Mesenteric fat pad (tissue), 1 donor: ENCODE measurements at places on chromosomes 2 and 18. TPM values are rescaled to one million over a fixed set of nuclear protein-coding genes. Genes with fewer than 3 reads are reported as not detected.

DNA sequence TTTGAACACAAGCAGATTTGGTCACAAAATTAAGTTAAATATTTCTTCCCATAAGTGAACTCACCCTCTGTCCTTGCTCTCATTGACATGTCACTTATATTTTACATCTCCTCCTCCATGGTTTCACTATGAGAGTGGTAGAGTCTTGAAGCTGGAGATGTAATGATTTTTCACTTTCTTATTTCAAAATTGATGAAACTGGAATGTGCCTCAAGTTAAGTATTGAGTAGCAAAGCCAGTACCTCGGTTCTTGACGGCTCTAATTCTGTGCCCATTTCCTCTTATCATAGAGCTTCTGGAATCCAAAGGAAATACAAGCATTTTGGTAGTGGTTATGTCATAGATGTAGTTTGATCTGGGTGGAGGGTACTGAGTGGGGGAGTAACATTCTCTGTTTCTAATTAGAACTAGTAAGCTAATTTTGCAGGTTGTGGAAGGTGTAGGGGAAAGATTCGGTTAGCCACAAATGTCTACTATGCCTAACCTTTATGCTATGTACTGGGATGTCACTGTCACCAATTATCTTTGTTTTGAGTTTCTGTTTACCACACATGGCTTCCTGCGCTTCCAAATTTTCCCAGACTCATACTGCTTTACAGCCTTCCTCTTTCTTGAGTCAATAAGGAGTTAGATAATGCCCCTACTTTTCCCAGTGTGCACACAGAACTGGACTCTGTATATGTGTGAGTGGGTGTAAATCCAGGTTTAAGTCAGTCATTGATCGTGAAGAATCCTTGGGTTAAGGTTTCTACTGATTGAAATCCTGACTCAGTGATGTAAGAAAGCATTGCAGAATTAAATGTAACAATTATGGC is 96.8 kb downstream of the DIS3L2 start:
- no peak for DNase-seq

- DNase-seq = no peak
Measured at GRCh38 chr18:48989304-48990303, 38.8 kb upstream of the SMAD7 start.

GRCh38 chr2:105411720-105412407 is 13.0 kb upstream of the FHL2 start:
- DNase-seq = no peak

GRCh38 chr2:196435189-196435588 is 204.3 kb upstream of the CCDC150 start:
- no peak for DNase-seq

GRCh38 chr2:119751706-119752105 is 8.0 kb upstream of the PTPN4 start:
- no peak for DNase-seq

DNA sequence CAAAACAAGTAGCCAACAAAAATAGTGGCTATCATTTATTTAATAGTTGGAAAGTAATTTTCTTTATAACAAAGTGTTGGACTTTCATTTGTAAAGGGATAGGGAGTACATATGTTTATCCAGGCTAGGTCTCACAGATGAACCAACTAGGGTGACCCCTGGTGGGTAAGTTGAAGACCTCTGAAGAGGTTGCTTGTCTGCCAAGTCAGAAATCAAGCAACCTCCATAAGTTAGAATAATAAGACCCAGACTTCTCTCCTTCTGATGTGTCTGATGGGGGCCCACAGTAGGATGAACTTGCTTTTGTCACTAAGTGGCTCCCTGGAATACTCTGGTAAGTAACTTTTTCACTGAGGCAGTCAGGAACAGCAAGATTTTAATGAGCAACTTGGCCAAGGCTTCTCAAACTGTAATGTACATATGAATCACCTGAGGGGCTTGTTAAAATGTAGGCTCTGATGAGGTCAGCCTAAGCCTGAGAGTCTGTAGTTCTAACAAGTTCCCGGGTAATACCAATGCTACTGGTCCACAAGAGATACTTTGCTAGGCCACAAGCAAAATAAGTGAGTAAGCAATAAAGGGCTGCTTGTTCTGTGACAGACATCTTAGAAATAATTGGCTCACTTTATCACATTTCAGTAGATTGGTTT is 319.6 kb downstream of the PIK3C3 start:
- no peak for DNase-seq

DNA sequence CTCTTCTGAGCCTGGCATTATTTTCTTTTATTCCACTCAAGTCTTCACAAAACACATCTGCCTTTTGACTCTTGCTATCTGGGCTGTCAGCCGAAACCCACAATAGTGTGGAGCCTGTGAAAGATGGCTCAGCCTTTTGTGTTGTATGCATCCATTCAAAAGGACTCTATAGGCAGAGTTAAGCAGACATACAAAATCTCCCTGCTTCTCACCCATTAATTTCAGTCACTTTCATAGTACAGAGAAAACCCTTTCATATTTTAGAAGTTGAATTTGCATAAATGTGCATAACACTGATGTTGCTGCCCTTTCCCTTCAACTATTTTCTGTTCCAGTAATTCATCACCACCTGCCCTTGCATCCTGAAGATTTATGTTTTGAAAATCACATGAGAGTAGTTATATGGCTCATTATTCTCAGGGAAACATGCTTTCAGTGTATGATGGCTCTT is 154.6 kb downstream of the EVA1A start:
- no peak for DNase-seq

DNA sequence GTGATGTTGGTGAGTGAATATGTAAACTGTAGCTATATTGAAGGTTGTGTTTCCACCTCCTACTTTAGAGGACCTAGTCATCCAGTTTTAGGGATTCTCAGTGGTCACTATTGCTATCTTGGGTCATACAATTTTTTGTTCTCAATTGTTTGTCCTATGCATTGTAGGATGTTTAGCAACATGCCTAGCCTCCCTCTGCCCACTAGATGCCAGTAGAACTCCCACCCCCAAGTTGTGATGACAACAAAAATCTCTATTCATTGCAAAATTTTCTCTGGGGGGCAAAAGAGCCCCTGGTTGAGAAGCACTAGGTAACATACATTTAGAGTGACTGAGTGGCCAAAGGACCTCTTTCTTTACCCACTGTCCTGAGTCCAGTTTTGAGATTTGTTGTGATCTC is 87.3 kb downstream of the LRRTM4 start:
- no peak for DNase-seq

- no peak for DNase-seq
Measured at GRCh38 chr2:146979746-146980145, 865.1 kb upstream of the ACVR2A start.

DNA sequence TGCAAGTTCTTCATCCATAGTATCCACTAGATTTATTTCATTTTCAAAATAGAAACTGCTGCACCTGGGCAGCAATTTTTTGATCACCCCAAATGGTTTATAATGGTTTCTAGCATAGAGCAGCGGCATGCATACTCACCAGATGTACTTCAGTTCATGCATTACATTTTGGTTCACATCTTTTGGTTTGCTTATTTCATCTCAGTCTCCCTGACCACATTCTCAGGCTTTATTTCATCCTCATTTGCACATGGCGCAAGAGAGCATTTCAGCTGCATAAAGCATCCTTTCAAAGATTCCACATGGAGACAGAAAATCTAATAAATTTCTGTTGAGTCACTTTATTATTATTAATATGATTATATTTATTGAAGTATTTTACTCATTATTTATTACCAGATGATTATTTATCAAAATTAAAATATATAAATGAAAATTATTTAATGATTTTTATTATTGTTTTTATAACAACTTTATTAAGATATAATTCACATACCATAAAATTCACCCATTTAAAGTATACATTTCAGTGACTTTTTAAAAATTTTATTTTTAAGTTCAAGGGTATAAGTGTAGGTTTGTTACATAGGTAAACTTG is 284.6 kb downstream of the TXNL1 start:
- no peak for DNase-seq

DNA sequence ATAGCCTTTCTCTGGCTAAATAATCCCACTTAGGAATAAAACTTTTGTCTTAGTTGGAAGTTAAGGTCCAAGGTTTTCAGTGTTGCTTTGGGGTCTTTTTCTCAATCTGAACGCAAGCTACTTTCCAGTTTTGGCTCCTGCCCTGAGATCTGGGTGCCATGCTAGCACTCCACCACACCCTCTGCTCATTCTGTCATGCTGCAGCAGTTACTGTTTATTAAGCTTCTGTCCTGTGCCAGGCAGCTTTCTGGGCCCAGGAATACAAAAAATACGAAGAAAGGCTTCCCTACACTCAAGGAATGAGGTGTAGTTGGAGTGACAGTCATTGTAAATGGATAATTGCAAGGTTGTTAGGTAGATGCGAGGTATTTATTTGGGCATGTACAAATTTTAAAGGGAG is 46.3 kb upstream of the RTN4 start:
- DNase-seq = no peak

DNA sequence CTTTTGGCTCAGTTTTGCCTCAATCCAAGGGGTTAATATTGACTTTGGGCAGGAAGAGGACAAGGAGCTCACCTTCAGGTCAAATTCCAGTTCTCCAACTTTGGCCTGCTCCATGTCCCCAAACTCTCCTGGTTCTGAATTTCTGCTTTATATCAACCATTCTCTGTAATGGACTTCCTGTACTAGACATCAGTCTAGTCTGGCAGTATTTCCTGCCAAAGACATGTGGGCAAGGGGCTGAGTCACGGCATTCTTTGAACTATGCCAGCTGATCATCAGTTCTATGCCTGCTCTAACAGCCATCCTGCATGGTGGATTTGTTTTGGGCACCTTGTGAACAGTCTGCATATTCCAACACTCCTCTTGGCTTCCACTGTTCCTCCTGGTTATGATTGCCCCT is 199.4 kb downstream of the ZEB2 start:
- no peak for DNase-seq

DNA sequence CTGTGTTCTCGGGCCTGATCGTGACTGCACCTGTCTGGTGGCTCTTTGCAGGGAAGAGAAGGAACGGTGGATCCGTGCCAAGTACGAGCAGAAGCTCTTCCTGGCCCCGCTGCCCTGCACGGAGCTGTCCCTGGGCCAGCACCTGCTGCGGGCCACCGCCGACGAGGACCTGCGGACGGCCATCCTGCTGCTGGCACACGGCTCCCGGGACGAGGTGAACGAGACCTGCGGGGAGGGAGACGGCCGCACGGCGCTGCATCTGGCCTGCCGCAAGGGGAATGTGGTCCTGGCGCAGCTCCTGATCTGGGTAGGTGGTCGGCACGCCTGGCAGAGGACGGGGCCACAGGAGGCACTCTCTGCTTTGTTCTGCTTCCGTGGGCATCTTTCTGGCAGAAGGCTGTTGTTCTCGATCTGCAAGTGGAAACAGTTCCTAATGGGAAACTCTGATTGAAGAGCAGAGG is 48.0 kb downstream of the GBX2 start:
- DNase-seq = no peak

DNA sequence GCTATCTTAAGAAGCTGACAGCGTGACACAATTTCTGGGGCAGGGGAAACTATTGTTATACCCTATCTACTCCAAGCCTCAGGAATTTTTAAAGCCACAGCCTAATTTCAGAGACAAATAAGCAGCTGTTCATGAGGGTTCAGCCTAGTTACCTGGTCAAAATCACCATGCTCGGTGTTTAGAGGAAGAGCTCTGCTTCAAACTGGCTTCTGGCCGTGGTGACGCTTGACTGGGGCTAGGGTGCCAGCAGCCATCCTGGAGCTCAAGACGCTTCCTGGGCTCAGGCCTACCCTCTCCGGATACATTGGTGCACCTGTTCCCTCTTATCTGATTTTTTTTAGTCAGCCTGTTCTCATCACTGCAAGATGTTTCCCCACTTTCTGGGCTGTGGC is 41.7 kb downstream of the FRZB start:
- DNase-seq = no peak

GRCh38 chr18:79756143-79756500 is 41.6 kb upstream of the KCNG2 start:
- peak; percentile 57 for DNase-seq

DNA sequence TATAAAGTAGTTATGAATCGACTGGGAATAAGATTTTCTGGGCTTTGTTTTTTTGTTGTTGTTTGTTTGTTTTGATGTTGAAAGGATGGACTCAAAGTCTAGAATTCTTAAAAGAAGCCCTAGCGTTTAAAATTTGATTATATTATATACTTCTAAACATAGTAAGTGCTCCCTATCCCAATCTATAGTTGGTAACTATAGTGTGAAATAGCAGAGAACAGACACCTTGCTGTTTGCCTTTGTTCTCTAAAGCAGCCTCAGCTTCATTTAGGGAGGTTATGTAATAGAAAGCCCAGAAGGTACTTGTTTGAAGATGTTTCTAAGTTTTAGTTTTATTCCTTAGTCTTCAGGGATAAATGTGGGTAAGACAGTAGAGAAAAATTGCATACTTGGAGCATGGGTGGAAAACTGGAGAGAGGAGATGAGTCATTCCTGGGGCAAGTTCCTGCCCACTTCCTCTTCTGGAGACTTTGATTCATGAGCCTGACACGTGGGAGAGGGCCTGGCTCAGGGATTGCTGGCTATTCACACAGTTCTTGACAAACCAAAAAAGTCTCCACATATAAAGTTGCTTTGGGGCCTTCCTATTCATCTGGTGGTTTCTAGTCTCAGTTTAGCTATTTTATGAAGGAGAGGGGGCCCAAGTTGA is 131.9 kb downstream of the MYO1B start:
- no peak for DNase-seq

GRCh38 chr18:56321470-56321869 is 316.9 kb downstream of the TXNL1 start:
- no peak for DNase-seq

DNA sequence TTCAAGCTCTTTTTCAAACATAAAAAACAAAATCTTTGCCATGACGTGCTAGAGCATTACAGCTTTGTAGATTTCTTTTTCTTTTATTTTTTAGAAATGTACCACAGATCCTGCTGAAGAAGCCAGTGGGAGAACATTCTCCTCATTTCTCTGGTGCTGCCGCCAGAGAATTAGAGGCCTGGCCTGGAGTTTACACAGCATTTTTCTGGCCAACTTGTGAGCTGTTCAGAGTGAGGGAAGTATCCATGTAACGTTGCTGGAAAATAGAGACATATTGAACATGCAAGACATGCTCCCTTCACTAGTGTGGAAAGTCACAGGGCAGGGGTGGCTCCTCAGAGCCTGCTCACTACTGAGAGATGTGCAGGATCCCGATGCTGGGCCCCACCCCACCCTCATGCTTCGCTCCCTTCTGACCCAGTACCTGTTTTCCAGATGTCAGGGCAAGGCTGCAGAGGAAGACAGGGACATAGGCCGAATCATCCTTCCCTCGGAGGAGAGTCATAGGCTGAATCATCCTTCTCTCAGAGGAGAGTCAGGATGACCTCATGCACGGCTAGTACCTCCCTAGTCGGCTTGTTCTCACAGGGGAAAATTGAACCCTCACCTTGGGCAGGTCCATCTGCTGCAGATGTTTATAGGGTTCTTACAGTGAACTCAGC is 298.5 kb downstream of the INSIG2 start:
- no peak for DNase-seq

GRCh38 chr2:237199577-237199976 is 113.9 kb downstream of the COPS8 start:
- DNase-seq = no peak

GRCh38 chr2:61328707-61329251 is 142.1 kb downstream of the USP34 start:
- no peak for DNase-seq

Gene TPO
- 17.5 TPM for total RNA-seq

Gene SH3RF3
- 20.4 TPM for total RNA-seq

Gene SCYGR4
- total RNA-seq = not detected

Gene AP1S3
- 0.61 TPM for total RNA-seq

Gene AFF3
- 4.5 TPM for total RNA-seq

Gene DCC
- 0.42 TPM for total RNA-seq

Gene LDAH
- 12.7 TPM for total RNA-seq

Gene CROCC2
- not detected for total RNA-seq

Gene NGEF
- total RNA-seq = 0.35 TPM

Gene SALL3
- not detected for total RNA-seq

Gene INHA
- 0.45 TPM for total RNA-seq

Gene TXNL1
- 55.2 TPM for total RNA-seq

Gene SLC23A3
- 0.93 TPM for total RNA-seq

Gene GCG
- total RNA-seq = not detected

Gene LANCL1
- 32.8 TPM for total RNA-seq
